ENCODE measurements at places on chromosomes 1 and 21. TPM values are rescaled to one million over a fixed set of nuclear protein-coding genes. Genes with fewer than 3 reads are reported as not detected.

The INAVA gene
- total RNA-seq: not detected

The NR0B2 gene
- not detected for total RNA-seq

The TYW3 gene
- 13.5 TPM for total RNA-seq

The NUP133 gene
- 35.8 TPM for total RNA-seq

The ARPC5 gene
- 49.9 TPM for total RNA-seq

The AMY1A gene
- total RNA-seq: not detected

The DRAXIN gene
- 0.07 TPM for total RNA-seq

The MOV10 gene
- 90.1 TPM for total RNA-seq

- no peak for DNase-seq
Observed at GRCh38 chr1:62978741-62979140, 194.8 kb downstream of the ATG4C start.

GRCh38 chr1:195071461-195071860, 1536.8 kb downstream of the KCNT2 start:
- no peak for DNase-seq

DNA sequence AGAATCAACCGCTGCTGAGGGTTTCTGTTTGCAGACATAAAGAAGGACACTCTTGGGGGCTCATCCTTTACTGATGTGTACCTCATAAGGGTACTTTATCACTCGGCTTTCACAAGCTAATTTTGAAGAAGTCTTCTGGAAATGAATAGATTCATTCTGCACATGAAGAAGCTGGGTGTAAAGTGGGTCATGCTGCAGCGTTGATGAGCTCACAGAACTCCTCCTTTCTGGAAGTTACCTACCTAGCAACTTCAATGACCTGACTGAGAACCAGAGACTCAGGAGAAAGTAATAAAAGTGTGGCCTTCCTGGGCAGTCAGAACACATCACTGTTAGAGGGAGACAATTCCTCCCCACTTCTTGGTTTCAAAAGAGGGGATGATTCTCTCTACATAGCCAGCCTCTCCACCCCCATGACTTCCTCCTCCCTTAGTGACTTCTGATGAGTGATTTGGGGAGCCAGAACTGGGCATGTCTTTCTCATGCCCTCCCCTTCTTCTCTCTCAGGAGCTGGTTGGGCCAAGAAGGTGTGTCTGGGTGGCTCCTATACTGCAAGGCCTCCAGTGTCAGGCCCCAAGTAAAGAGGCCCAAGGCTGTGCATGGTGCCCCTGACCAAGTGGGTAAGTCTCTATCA, 27.0 kb downstream of the PCNX2 start:
- no peak for DNase-seq

- no peak for DNase-seq
Observed at GRCh38 chr1:40756523-40756922, 27.1 kb upstream of the KCNQ4 start.

DNA sequence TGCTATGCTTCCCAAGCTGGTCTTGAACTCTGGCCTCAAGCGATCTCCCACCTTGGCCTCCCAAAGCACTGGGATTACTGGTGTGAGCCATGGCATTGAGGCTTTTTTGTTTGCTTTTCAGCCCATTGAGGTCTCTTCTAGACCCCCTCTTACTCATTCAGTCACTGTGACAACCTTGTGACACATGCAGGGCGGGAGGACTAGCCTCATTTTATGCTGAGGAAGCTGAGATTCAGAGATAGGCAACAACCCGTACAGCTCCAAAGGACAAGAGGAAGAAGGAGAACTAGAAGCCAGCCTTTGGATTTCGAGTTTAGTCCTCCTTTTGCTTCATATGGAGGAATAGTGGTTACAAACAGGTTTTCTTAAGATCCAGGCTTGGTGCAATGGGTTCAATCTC, 83.9 kb upstream of the WDR26 start:
- DNase-seq: no peak

- peak; percentile 70 for DNase-seq
Observed at GRCh38 chr1:30756545-30757351, 826 bp downstream of the LAPTM5 start.

DNA sequence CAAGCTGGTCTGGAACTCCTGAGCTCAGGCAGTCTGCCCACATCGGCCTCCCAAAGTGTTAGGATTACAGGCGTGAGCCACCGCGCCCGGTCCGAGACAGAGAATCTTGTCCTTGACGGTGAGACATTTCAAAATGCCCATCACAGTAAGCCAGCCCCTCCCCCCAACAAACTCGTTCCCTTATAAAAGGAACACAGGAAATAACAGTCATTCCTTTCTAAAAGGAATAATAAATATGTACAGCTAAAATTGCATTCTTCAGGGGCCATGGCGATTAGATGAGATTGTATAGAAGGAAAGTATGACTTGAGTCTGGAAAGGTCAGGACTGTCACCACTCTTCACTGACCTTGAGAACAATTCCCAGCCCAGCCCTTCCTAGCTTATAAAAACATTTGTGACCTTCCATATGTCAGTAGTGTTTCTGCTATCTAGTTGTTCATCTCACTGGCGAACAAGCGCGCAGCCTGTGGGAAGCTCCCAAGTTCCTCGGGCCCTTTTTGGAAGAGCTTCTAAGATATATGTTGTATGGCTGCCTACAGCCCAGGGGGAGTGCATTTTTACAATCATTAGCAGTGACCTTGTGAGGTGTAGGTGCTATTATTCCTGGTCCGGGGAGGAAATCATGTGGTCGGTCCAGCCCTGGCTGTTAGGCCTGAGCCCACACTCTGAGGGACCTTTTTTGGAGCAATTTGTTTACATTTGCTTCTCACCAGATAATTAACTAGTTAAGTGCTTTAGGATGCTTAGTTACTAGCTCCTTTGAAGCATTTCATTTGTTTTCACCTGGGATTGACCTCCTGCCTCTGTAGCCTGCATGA, 8.7 kb downstream of the SZRD1 start:
- DNase-seq: no peak

GRCh38 chr1:81512252-81513003, 288.3 kb upstream of the ADGRL2 start:
- no peak for DNase-seq

- DNase-seq: no peak
Observed at GRCh38 chr1:225766967-225767633, 10.5 kb upstream of the SRP9 start.

DNA sequence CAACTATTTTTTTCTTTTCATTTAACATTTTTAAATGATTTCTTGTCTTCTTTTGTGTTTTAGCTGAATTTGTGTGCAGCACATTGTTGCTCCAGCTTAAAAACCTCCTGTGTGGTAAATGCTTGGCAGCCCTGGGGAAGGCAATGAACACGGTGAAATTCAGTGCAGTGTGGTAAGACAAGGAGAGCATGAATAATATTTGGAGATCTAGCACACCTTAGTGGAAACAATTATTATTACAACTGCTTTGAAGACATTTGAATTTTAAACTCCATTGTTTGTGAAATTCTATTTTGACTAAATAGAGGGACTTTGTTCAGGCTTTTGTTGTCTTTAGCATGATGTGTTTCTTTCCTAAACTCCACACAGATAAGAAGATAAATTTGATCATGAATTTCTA, 242.6 kb upstream of the CXADR start:
- no peak for DNase-seq

DNA sequence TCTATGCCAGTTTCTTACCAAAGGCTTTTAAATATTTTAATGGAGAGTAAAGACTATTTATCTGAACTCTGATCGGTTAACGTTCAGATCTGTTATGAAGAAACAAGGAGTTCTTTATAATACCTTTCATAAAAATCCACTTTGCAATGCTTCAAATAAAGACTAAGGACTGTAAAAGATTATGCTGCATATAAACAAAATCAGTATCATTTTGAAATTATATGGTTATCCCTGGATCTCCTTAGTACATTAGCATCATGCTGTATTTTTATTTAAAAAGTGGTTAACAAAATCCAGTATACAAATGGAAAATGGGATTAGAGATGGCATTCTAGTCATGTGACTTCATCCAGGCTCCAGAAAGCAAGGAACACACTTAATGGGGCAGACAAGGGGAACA, 386.8 kb downstream of the LMO4 start:
- DNase-seq: no peak

DNA sequence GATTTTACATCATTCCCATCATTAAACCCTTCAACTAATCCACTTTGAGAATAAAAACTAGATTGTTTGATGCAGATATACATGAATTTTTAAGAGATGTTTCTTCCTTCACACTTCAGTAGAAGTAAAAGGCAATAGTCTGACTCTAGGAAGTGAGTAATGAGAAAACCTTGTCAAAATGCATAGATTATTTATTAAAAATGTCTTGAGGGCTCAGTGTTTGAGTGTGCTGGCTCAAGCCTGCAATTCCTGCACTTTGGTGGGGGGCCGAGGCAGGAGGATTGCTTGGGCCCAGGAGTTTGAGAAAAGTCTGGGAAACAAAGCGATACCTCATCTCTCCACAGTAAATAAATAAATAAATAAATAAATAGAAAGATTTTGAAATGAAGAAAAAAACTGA, 177.1 kb downstream of the NEGR1 start:
- no peak for DNase-seq

DNA sequence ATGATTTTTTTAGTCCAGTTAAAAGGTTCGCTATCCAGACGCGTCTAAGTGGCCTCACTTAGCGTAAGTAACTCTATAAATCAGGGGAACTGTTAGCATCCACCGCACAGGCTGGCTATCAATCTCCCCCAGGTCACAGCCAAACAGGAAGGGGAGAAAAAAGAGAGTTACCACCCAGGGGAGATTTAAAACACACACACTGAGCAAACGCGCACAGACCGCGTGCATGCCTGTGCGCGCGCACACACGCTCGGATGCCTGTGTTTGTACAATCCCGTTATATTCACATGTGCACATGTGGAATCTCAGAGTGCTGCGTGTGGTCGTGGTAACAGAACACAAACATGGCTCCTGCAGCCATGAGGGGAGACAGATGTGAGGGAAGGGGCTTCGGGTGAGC, 125.4 kb downstream of the CASZ1 start:
- no peak for DNase-seq

DNA sequence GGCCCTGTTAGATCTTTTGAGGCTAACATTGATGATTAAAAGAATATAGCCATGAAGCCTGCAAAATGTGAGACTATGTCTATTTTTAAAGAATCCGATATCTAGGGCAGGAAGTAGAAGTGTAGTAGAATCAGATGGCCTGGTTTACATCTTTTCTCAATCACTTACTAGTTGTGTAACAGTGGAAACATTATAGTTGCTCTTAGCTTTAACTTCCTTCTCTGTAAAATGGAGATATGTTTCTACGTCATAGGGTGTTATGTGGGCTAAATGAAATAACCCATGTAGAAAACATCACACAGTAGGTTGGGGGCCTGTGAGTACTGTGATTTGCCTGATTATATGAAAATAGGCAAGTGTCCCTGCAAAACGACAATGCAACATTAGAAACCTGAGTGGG, 4.4 kb upstream of the IGFN1 start:
- no peak for DNase-seq

Measured in naive thymus-derived CD4-positive, alpha-beta T cell (primary cell).